Activated CD4-positive, alpha-beta T cell treated with anti-CD3 and anti-CD28 coated beads, Interleukin-2, amount 10 ng/mL, durations not matched to agents 24 days and 14 days (primary cell): ENCODE measurements at places on chromosomes 2 and 18.

DNA sequence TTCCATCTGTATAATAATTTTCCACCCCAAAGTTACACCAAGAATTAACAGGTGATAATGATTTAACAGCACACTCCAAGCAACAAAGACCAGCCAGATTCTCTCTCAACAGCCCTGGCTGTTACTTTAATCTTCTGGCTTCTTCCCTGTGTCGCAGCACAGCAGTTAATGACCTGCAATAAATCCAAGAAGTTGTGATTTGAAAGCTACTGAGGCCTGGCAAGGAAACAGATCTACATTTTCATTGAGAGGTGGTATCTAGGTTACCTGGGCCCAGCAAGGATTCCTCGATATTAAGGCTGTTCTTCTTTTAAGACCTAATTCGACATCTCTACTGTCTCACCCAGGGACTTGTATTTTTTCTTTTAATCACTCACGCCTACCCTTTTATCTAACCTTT lies 433.8 kb downstream of the NBAS start:
- DNase-seq, result no peak

DNA sequence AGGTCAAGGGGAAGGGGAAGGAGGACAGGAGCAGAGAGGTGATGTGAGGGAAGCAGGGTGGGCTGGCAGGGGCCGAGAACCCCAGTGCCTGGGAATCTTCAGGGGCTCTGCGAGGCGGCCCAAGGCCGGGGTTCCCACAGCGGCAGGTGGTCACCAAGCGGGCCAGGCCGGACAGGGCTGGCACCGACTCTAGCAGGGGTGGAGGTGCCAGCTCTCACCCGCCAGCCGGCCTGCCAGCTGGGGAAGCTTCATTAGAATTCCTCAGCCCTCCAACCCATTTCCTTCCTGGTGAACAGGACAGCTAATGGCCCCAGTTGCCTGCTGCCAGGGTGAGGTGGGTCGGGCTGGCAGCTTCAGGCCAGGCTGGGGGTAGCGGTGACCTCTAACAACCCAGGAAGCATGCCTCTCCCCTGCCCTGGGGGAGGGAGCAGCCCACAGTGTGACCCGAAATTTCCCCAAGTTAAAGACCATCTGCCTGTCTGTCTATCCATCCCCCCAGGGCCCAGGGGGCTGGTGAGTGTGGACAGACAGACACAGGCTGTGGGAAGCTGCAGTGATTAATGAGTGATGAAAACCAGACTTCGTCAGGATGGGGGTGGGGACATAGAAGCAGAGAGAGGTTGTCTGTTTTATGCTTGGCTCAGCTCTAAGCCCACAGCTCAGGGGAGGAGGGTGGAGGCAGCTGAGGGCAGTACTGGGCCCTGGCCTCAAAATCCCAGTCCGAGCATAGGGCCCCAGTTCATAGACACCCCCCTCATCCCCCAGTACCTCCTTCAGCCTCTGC lies 144.1 kb downstream of the ZFP36L2 start:
- DNase-seq, result no peak

- DNase-seq, result no peak
Measured at GRCh38 chr2:71455741-71456569, 2.6 kb downstream of the DYSF start.

DNA sequence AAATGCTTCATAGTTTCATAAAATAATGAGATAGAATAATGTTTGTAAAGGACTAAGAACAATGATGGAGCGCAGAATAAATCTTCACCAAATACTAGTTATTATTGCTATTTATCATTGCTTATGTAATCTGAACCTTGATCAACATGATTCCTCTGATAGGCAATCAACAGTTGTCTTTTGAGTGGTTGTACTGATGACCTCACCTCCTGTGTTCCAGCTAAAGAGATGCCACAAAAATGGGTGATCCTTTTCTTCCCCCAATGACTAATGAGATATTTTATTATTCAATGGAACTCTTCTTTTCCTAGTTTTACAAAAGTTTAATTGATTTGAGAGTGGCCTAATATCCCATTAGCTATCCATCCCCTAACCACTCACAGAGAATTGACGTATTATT lies 784.0 kb upstream of the FSHR start:
- DNase-seq, result no peak

DNA sequence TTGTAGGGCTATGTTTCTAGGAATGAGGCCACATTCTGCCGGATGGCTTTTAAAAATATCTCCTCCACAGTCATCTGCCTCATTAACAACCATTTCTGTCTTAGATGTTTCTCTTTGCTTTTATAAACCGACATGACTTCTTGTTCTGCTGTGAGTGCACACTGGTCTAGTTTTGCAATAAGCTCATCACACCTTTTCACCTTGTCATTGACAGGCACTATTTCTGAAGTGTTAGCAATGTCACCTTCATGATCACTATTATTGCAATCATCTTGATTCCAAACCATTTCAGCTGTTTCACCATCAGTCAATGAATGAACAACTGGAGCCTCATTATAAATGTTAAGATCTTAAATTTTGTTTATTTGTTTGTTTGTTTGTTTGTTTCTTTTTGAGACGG lies 523.7 kb upstream of the DSEL start:
- DNase-seq, result no peak

DNA sequence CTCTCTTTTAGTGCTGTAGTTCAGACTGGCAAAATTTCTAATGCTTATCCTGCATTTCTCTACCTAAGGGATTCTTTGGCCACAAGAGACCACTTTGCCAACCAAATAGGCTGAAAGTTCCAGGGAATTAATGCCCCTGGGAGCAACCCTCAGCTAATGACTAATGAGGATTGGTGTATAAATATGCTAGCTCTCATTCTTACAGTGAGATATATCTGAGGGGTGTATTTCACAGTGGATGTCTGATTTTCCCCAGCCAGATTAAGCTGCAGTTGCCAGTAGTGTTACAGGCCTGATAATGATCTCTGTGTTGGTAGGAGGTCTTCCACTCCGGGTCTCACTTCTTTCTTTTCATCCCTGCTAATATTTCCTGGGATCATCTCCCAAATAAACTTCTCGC lies 90.4 kb downstream of the GULP1 start:
- DNase-seq, result no peak

GRCh38 chr18:35142275-35142615 lies 98.6 kb upstream of the ZNF397 start:
- no peak for DNase-seq
